EL (cell line): ENCODE measurements at places on chromosomes 11 and 22.

DNA sequence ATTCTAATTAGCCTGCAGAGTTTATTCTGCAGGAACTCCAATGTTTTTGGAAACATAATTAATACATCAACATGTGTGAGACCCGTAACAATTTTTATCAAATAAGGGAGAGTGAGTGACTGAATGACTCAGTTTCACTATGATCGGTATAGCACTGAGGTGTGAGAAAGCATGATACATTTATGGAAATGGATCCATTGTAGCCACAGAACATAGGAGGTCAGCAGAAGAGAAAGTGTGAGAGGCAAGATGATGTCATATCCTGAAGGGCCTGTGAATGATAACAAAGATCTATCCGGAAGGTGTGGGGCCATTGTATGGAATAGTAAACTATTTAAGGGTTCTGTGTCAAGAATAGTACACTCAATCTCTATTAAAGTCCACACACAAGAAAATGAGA, 1406.1 kb upstream of the TENM4 start:
- DNase-seq: no peak

- DNase-seq: no peak
These were observed 30.1 kb downstream of the SYT9 start for GRCh38 chr11:7281809-7282208.

GRCh38 chr11:33065445-33066178, 26.2 kb downstream of the TCP11L1 start:
- peak; percentile 65 for DNase-seq

DNA sequence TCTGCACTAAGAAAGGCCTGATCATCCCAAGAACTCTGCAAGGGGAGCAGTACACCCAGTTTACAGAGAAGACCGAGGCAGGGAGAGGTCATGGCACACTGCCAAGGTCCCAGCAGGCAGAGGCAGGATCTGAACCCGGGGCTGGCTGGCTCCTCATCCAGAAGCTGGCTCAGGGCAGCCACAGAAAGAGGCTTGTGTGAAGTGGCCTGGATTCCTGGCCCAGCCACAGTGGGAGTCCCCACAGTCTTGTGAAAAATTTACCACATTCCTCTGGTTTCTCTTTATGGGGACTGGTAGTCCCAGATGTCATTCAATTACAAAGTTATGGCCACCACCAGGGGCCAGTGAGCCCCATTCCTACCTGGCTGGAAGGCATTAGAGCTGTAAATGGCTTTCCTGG, 440.5 kb downstream of the MIAT start:
- no peak for DNase-seq

GRCh38 chr11:66653123-66653522, 14.6 kb downstream of the RBM4 start:
- DNase-seq: no peak

DNA sequence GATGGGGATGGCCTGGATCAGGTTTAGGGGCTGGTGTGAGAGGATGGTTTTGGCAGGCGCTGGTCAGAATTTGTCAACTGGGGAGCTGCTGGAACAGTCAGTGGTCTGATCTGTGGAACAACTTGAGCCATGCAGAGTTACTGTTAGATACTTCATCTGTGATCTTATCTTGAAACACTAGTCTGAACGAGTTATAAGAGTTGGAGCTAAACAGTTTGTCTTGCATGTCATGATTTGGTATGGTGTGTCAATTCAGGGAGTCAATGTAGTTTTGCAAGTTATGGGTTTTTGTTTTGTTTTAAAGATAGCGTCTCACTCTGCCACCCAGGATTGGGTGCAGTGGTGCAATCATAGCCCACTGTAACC, 54.1 kb downstream of the ST3GAL4 start:
- DNase-seq: no peak

- DNase-seq: peak; percentile 40
These were observed 8.3 kb downstream of the SLC37A2 start for GRCh38 chr11:125071435-125071834.

DNA sequence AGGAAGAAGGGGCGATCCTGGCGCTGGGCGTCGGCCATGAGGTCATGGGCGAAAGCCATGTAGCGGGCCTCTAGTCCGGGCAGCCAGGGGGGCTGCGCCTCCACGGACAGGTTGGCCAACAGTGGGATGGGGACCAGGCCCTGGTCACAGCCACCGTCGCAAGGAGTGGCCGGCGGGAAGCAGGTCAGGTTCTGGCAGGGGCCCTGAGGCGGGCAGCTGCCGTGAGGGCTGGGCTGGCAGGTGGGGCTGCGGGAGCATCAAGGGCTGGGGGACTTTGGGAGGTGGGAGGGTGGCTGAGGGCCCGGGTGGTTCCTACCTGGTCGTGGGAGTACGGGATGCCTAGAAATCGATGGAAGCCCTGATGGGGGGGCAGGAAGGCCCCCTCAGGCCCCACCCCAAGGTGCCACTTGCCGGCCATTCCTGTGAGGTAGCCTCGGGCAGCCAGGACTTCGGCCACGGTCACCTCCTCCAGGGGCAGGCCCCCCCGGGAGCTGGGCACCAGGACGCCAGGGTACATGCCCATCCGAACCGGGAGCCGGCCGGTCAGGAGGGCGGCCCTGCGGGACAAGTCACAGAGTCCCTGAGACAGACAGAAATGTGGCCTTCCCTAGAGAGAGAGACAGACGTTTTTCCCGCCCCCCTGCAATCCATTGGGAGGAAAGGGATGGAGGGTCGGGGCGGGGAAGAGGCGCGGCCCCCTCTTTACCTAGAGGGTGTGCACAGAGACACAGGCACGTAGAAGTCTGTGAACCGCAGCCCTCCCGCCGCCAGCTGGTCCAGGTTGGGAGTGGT, 906 bp downstream of the ARSA start:
- DNase-seq: no peak

GRCh38 chr11:100003985-100004384, 683.1 kb upstream of the ARHGAP42 start:
- no peak for DNase-seq

- no peak for DNase-seq
These were observed 9.6 kb upstream of the EMID1 start for GRCh38 chr22:29195964-29196666.

- no peak for DNase-seq
These were observed 193.6 kb downstream of the FAM76B start for GRCh38 chr11:95595973-95596489.

DNA sequence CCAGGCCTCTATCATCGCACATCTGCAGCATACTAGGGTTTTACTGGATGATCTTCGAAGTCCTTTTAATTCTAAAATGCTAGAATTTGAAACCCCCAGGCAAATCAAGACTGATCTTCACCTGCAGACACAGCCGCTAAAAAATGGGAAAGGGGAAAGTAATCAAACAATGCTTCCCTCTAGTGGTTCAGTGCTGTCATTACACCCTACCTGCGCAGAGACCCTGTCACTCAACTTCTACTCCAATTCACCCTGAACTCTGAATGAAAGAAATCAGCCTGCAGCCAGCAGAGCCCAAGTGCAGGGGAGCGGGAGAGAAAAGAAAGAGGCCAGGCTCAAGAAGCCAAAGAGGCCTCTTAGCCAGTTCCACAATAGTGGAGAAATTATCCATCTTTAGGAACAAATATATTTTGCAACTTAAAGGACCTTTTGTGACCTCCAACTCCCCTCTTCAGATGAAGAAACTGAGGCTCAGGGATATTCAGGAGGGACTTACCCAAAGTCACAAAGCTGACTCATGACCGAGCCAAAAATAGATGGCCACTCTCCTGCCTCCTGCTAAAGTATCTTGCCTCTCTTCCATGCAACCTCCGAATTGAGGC, 33.0 kb downstream of the SERGEF start:
- DNase-seq: peak; percentile 17

- DNase-seq: no peak
These were observed 160.5 kb upstream of the TBCEL start for GRCh38 chr11:120863359-120863758.

GRCh38 chr11:80417681-80418080, 976.9 kb upstream of the TENM4 start:
- no peak for DNase-seq

GRCh38 chr11:134024420-134025081, 44.3 kb upstream of the JAM3 start:
- DNase-seq: peak; percentile 84

GRCh38 chr11:45715418-45715817, 50.0 kb upstream of the CHST1 start:
- no peak for DNase-seq

DNA sequence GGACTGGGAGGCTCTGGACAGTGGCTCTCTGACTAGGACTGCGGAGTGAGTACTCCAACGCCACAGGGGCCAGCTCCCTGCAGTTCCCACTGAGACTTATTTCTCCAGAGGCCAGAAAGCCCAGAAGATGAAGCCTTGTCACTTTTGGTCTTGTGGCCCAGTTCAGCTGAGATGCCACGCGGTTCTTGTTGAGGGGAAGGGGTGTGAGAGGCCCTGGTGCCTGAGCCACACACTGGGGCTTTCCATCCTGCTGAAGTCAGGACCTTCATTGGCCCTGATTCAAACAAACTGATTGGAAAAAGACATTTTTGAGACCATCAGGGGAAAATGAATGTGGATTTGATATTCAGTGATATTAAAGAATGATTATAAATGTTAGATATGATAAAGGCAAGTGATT, 73.6 kb downstream of the UBASH3B start:
- no peak for DNase-seq

- no peak for DNase-seq
These were observed at the start of gene CABP7 for GRCh38 chr22:29719899-29720645. CABP7 (plus strand) TSS chr22:29720003; CDS start chr22:29720425, 422 bp downstream.

DNA sequence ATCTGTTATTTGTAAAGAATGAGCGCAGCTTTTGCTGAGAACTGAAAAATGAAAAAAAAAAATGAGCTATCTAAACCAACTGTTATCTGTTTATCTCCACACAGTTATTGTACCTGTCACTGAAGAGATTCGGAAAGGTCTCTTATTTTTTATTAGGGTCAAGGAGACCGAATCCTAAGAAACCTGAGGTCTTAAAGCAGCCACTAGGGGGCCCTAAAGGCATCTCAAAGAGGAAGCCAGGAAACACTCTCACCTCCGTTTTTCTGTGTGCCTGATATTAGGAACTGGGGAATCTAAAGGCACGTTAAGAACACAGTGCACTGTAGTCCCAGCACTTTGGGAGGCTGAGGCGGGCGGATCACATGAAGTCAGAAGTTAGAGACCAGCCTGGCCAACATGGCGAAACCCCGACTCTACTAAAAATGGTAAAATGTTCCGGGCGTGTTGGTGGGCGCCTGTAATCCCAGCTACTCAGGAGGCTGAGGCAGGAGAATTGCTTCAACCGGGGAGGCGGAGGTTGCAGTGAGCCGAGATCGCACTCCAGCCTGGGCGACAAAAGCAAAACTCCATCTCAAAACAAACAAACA, 3.5 kb upstream of the LARGE1 start:
- peak; percentile 35 for DNase-seq

- DNase-seq: peak; percentile 48
These were observed 54.7 kb upstream of the CCDC89 start for GRCh38 chr11:85740481-85741400.

DNA sequence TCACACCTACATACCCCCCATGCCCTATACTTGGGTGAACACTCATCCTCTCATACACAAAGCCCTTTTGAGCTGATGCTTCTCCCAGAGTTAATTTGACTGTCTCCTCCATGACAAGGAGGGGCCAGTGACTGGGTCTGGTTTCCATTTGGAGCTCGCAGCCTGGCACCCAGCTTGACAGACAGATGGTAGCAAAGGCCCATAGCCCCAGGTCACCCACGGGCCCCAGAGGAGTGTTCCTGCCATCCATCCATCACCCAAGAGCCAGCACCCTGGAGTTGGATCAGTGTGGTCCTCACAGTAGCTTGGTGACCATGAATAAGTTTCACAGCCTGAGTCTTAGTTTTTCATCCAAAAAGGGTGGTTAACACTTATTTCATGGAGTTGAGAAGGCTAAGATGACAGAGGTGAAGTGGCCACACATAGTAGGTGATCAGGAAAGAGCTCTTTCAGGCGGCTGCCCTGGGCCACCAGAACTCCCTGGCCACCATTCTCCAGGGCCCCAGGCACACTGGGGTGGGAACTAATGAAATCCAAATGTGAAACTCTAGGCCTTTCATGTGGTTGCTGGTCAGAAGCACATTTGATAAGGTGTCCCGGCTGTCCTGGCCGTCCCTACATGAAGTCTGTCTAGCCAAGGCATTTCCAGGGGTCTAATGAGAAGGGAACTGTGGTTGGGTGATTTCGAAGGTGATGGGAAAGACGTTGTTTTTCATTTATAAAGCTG, 42.4 kb downstream of the LIF start:
- DNase-seq: no peak

DNA sequence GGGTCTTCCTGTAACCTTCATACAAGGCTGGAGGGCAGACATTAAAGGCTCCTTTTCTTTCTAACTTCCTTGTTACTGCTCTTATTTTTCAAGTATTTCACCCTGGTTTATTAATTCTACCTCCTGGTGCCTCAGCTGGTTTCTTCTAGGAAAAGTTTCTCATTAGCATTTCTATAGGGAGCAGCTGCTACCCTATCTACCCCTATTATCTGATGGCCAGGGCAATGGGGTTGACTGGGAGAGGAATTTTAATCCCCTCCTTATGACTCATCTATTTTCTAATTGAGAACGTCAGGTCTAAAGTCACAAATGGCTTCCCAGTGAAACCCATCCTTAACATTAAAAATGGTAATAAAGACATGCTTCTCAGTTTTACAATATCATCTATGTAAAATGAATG, 5.0 kb downstream of the MAP6 start:
- DNase-seq: no peak

GRCh38 chr11:77813256-77813655, 7.3 kb downstream of the RSF1 start:
- DNase-seq: peak; percentile 37

- DNase-seq: no peak
These were observed 55.8 kb downstream of the NECTIN1 start for GRCh38 chr11:119673052-119673758.

GRCh38 chr22:47401976-47402770, 639.7 kb downstream of the TBC1D22A start:
- no peak for DNase-seq

DNA sequence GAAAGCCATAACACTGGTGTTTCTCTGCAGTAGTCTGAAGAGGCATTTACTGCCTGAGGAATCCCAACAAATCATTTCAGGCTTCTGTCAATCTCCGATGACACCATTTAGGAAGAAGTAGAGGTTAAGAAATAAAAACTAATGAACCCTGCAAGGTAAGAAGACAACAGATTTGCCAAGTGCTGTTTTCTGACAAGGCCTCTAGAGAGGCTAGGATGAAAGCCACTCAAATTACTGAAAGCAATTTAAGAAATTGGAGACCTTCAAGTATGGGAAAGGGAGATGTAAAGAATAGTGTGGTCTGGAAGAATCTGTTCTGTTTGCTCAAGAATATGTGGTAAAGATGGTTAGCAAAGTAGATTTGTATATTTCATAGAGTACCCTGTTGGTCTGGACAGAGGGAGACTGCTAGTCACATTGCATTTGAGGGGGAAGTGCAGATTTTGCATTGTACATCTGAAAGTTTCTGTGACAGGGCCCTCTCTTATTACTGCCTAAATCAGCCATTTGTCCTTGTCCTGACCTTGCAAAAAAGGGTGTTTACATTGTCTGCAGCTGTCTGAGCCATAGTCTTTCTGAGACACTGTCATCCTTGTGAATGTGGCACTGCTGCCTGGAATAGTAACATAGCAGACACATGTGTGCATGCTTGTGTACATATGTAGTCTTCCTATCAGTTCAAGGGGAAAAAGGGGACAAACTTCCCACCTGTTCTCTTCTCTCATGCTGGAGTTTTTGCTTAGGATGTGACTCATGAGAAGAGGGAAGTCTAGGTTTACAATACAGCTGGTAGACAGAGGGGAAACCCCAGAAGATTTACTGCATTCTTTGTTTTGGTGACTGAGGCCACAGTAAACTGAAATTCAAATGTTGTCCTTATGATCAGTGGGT, 640.2 kb upstream of the KIRREL3 start:
- no peak for DNase-seq

GRCh38 chr11:122808478-122808869, 29.8 kb upstream of the CRTAM start:
- DNase-seq: peak; percentile 76

- DNase-seq: no peak
These were observed 91.1 kb downstream of the STIM1 start for GRCh38 chr11:3946455-3947017.
